ENCODE measurements at places on chromosomes 13 and 19. TPM values are rescaled to one million over a fixed set of nuclear protein-coding genes. Genes with fewer than 3 reads are reported as not detected.

- DNase-seq, result no peak
Measured at GRCh38 chr13:100789968-100790367, 115.4 kb upstream of the TMTC4 start.

The OR7A5 gene
- not detected for total RNA-seq

DNA sequence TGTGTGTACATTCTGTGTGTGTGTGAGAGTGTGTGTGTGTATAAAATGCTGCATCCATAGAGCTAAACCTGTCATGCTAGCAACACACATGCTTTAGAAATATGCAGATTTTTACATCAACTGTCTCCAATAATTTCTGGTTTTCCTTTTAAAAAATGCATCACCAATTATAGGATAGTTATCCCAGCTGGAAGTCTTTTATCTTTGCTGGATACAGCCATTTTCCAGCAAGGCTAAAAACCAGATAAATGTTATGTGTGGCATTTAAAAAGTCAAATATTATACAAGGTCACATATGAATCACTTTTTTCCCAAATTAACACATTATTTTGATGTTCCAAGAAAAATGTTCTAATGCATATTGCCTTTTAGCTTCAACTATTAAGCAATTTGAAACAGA, 202.0 kb upstream of the IPO5 start:
- DNase-seq, result no peak

The ZNF135 gene
- 0.77 TPM for total RNA-seq

DNA sequence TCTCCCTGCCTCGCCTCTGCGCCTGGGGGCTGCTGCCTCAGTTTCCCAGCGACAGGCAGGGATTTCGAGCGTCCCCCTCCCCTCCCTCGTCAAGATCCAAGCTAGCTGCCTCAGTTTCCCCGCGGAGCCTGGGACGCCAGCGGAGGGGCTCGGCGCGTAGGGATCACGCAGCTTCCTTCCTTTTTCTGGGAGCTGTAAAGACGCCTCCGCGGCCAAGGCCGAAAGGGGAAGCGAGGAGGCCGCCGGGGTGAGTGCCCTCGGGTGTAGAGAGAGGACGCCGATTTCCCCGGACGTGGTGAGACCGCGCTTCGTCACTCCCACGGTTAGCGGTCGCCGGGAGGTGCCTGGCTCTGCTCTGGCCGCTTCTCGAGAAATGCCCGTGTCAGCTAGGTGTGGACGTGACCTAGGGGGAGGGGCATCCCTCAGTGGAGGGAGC, 722 bp upstream of the ICAM1 start:
- peak; percentile 75 for DNase-seq

GRCh38 chr13:70171151-70171550, 62.9 kb upstream of the KLHL1 start:
- no peak for DNase-seq

DNA sequence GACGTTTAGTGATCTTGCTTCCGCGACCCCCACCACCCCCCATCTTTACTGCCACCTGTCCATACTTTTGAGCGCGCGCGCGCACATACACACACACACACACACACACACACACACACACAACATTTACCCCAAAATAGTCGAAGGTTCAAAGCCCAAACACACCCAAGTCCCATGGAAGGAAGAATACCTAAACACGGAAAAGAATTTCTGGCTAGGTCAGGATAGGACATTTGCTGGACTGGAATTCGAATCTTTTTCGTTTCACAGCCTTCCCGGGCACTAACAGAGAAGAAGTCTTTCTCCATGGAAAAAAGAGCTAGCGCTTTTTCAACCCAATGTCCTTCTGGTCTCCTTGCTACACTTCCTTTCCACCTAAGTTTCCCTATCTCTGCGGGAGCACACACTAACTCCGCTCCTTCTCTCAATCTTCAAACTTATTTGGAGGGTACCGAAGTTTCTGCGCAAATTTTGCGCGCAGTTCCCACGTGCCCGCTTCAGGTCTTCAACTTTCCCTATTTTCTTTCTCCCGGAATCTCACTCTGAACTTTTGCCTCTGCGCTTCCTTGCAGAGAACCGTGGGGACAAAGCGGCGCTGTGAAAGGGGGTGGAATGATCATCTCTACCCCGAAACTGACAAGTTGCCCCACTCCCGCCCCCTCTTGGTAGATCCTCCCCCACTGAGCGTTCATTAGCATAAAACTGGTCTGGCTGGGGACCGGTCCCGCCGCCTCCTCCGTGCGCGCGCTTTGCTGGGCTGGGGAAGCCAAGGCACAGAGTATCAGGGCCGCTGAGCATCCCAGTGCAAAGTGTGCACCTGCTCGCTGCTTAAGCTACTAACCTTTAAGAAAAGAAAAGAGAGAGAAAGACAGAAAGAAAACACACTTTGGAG, 2.7 kb downstream of the DACH1 start:
- peak; percentile 36 for DNase-seq

DNA sequence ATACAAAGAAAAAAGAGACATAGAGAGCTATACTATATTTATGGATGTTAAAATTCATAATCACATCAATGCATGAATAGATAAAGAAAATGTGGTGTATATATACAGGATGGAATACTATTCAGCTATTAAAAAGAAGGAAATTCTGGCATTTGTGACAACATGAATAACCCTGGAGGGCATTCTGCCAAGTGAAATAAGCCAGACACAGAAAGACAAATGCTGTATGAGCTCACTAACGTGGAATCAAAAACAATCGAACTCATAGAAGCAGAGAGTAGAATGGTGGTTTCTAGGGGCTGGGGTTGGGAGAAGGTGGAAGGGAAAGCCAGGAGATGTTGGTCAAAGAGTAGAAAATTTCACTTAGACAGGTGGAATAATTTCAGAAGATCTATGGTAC, 24.0 kb downstream of the UTP14C start:
- DNase-seq, result no peak

DNA sequence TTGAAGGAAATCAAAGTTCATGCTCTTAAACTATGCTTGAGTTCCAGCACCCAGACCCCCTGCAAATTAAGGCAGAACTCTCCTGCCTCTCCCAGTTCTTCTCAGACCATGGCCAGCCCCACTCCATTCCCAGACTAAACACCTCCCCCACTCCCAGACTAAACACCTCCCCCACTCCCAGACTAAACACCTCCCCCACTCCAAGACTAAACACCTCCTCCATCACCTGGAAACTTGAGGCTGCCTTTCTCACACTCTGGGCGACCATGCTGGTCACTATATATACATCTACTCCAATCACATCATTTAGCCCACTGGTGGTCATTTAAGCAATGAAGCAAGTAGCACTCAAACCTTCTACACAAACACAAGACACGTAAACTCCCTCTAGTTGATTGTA, 57.2 kb downstream of the CAB39L start:
- no peak for DNase-seq

The TMEM143 gene
- 21.7 TPM for total RNA-seq

DNA sequence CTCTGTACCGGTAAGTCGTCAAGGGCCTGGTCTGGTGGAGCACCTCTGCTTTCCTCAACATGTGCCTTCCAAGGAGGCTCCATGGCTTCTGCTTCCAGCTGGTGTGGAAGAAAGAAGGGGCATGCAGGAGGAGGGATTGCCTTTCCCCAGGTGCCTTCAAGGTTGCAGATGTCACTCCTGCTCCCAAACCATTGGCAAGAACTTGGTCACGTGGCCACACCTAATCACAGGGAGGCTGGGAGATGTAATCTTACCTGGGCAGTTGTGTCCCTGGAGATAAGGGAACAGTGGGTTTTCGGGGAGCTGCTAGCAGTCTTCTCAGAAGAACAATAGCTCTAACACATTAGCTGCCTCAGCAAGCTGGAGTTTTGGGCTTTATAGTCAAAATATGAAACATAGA, 9.7 kb upstream of the GPR18 start:
- no peak for DNase-seq

The GRK1 gene
- total RNA-seq, result not detected

- DNase-seq, result peak; percentile 53
Measured at GRCh38 chr19:19214892-19215291, 3.1 kb downstream of the NCAN start.

- DNase-seq, result no peak
Measured at GRCh38 chr13:108561149-108561548, 68.3 kb upstream of the MYO16 start.

DNA sequence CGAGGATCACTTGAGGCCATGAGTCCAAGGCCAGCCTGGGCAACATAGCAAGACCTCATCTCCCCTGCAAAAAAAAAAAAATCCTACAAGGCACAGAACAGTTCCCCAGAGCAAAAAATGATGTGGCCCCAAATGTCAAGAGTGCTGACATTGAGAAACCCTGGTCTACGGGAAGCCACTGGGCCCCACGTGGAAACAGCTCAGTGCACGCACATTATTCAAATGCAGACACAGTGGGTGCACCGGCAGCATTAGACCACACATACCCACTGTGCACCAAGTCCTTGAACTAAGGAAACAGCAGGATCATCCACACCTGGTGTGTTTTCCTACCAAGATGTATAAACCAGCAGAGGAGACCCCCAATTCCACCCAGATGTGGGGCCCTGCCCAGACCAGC, 35.0 kb upstream of the ADGRE5 start:
- no peak for DNase-seq

Data from activated CD4-positive, alpha-beta T cell treated with anti-CD3 and anti-CD28 coated beads, Interleukin-2, amount 10 ng/mL, durations not matched to agents 7 days and 5 days (primary cell).